GM20000 (cell line): ENCODE measurements at places on chromosomes 6 and 20.

DNA sequence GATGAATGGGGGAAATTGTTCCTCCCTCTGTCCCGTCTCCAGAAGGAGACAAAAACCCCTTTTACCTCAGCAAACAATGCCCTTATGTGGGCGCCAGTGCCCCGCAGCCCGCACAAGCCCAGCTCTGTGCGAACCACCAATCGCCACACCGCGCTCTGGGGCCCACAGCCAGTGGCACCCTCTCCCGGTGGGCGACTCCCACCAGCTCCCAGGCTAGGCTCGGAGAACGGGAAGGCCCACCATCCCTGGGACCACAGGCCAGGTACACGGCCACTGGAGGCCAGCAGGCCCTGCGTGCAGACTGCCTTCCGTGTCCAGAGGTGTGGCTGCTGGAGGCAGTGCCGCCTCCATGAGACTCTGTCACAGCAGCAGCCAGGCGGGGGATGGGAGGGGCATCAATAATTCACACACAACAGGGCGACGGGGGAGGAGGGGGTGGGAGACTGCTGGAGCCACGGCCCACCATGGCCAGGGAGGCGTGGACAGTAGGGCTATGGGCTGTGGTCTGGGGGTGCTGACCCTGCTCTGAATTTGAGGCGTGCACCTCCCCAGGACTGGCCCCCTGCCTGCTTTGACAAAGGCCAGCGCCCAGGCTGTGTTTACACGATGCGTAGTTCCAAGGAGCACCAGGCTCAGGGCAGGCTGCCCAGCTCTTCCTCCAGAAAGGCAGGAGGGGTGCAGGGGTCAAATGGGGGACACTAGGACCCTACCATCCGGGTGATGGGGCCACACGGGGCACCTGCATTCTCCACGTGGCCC, 105.7 kb downstream of the ASXL1 start:
- no peak for DNase-seq

DNA sequence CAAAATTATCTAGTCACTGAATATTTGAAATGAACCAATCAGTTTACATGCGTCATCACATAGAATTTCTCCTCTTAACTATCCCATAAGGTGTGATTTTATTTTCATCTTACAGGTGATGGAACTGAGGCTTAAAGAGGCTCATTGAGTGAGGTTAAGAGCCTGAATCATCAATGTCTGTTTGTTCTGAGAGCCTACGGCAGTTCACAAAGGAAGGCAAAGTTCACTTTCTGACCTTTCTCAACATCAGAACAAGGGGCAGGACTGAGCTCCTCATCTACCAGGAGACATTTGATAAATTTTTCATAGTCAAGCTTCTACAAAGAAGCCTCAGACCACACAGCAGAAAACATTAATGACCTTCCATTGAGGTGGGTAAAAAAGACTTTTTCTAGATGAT, 54.9 kb upstream of the OLIG3 start:
- DNase-seq = no peak

- no peak for DNase-seq
Observed at GRCh38 chr6:144897441-144897921, 612.3 kb downstream of the UTRN start.

- no peak for DNase-seq
Observed at GRCh38 chr6:12058172-12058961, 46.3 kb downstream of the HIVEP1 start.

DNA sequence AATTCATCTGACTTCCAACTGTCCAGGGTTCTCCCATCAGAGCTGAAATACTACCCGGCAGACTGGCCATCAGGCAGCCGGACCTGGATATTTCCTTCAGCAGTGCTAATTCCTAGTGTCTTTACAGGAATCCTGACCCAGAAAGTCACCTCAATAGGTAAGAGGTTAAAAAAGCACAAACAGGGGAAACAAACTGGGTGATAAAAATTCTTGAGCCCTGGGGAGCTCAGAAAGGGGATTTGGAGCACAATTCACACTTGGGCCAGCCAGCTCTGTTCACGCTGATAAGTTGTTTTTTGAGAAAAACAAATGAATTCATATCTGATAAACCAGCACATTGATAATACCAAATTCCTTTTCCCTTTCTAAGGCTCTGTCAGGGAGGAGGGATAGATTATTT, 104.0 kb downstream of the EDN1 start:
- no peak for DNase-seq

DNA sequence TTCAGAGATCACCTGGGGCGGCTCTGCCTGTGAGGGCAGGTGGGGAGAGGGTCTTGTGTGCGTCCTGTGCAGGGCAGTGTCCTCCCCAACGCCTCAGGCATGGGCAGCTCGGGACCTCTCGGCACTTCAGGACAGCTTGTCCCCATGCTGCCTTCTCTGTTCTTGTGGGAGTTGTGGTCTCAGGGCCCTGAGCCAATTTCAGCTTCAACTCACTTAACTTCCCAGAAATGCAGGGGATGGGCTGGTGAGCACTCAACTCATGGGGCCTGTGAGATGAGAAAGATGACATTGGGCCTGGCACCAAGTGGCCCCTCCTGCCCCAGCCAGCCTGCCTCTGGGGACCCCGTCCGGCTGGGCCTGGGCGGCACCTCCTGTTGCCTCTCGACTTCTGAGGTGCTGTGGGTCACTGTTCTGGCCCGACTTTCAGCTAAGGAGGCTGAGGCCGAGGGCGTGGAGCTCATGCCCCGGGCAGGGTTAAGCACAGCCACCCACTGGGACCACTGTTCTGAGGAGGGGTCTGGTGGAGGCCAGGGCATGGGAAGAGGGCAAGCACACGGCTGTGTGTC, 6.7 kb downstream of the RGS19 start:
- no peak for DNase-seq

DNA sequence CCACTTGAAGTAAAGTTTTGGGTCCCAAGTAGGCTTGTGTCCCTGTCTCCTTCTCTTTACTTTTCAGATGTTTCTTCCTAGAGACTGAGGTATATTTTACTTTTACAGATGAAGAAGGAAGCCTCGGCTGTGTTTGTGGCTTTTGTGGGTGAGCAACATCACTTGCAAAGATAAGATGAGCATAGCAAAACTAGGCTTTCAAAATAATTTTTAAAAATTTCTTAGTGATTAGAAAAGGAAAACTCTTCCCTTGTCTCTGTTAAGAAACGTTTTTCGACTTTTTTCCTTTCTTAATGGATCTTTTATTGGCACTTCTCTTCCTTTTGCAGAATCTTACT, 7.6 kb downstream of the PTPN1 start:
- DNase-seq = no peak

- no peak for DNase-seq
Observed at GRCh38 chr6:129929433-129929832, 68.3 kb upstream of the TMEM244 start.

DNA sequence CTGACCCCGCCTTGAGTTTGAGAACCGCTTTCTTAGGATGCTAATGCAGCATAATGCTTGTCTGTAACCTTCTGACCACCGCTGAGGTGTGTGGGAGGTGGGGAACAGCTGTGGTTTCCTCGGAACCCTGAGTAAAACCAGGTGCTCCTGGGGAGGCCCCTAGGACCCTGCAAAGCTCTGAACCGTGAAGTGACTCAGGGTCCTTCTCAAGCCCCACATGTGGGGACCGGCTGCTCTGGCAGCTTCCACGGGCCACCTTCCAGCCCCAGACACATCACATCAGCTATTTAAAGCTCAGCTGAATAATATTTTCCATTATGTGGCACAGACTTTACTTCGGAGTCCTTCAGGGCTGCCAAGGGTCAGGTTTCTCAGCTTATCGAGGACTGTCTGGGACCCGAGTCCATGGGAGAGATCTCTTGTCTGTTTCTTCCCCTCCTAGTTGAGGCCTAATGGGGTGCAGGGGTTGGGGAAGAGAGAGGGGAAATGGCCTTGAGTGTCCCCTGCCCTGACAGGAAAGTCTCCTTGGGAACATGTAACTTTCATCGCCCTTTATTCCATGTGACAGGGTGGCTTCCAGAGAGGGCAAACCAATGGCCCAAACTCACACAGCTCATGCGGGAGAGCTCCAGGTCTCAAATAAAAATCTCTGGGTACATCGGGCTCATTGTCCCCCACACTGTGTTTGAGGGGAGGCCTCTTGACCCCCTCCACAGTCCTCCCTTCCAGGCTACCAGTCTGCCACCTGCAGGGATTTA, 186.1 kb upstream of the SLC24A3 start:
- DNase-seq = peak; percentile 52

- peak; percentile 30 for DNase-seq
Observed at GRCh38 chr20:57481281-57481711, 43.6 kb downstream of the CTCFL start.

DNA sequence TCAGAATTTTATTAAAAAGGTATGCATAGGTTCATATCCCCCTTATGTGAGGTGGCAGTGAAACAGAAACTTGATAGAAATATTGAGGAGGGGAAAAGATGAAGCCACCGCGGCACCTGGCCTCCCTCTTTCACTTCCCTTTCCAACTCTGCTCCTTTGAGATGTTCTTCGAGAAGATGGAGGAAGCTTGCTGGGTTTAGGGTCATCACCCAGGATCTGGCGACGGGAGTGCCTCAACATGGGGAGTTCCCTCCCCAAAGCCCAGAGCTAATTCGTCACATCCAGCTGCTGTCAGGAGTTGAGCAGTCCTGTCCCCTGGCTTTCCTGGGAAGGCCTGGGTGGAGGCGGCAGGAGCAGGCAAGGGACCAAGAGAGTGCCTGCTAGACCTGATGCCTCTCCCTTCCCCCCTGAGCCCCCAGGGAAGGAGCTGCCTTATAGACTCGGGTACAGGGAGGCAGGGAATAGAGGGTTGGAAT, 29.1 kb downstream of the RREB1 start:
- DNase-seq = peak; percentile 70

GRCh38 chr6:91328241-91328640, 741.4 kb upstream of the MAP3K7 start:
- DNase-seq = no peak

DNA sequence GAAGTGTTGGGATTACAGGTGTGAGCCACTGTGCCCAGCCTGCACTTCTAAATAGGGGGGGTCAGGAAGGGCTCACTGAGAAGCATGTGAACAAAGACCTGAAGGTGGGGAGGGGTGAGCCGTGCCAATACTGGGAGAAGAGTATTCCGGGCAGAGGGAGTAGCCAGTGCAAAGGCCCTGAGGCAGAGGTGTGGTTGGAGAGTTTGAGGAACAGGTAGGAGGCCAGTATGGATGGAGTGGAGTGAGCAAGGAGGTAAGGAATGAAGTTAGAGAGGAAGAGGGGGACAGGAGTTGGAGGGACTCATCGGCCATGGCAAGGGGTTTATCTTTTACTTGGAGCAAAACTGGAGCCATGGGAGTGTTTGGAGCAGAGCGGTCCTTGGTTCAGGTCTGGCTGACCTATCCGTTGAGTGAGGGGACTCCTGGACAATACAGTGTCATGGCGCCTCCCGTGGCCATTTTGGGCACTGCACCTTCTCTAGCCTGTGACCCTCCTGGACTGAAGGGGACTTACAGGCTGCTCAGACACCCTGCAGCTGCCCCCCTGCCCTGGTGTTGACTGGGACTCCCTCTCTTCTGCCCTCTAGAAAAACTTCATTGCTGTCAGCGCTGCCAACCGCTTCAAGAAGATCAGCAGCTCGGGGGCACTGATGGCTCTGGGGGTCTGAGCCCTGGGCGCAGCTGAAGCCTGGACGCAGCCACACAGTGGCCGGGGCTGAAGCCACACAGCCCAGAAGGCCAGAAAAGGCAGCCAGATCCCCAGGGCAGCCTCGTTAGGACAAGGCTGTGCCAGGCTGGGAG, 12.1 kb downstream of the FOXS1 start:
- DNase-seq = peak; percentile 81

DNA sequence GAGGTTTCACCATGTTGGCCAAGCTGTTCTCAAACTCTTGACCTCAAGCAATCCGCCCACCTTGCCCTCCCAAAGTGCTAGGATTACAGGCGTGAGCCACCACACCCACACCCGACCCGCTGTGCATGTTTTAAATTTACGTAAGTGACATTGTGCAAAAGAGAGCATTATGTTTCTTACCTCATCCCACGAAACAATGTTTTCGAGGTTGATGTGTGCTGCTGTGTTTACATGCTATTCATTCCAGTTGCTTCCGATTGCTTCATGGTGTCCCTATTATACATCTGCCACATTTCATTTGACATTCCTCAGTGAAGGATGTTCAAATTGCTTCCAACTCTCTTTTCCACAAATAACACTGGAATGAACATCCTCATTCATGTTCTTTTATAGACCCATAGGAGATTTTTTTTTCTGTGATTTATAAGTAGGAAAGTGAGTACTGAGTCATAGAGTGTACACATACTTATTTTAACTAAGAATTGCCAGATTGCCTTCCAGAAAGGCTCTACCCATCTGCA, 403.9 kb upstream of the JARID2 start:
- no peak for DNase-seq

DNA sequence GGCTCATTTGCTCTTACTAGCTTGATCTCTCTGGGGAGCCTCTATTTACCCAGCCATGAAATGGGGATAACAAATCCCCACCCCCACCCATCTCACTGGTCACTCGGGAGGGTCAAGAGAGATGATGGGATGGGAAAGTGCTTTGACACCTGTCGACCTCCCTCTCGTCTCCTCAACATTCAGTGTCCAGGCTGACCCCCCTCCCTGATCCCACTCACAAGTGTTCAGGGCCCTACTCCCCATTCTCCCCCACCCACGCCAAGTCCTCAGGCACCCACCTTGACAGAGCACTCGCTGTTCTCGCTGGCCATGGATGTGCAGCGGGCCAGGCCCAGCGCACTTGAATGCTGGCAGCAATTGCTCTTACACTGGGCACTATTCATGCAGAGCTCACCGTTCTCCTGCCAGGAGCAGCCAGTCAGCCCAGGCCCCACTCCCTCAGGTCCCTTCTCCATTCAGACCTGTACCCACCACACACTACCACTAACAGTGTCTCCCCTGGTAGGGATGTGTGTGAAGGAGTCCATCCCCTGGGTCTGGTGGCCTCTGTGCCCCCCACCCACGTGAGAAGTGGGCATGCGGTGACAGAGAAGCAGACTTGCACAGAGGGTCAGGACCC, 1.6 kb downstream of the CLPS start:
- DNase-seq = no peak

- no peak for DNase-seq
Observed at GRCh38 chr20:11902285-11902697, 15.4 kb upstream of the BTBD3 start.

DNA sequence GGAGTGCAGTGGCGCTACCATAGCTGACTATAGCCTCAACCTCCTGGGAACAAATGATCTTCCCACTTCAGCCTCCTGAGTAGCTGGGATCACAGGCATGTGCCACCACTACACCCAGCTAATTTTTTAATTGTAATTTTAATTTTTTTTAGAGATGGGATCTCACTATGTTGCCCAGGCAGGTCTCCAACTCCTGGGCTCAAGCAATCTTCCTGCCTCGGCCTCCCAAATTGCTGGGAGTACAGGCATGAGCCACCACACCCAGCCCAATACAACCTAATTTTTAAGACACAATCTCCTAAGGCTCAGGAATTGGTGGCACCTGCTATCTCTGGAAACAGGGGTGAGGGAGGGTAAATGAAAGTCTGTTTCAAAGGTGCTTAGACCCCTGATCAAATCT, 5.8 kb downstream of the ZBTB24 start:
- no peak for DNase-seq

DNA sequence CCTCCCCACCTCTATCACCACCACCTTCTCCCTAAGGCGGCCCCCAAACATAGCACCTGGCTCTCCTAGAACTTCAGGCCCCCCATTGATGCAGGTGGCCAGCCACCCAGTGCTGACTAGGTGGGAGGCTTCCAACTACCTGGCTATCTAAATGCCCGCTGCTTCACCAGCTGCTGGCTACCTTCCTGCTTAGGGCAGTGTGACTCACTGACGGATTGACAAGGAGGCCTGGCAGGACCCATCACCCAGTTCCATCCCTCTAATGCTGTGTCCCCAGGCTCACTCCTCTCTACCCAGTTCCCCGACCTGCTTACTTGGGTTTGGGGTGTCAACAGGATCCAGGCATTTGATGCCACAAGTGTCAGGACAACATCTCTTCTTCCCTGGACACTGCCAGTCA, 1.1 kb downstream of the SLPI start:
- DNase-seq = no peak

GRCh38 chr6:46865221-46865620, 56.5 kb downstream of the ADGRF5 start:
- DNase-seq = no peak
